ENCODE measurements at places on chromosomes 1 and 21.

GRCh38 chr1:204976646-204977045, 66.4 kb upstream of the CNTN2 start:
- no peak for DNase-seq

DNA sequence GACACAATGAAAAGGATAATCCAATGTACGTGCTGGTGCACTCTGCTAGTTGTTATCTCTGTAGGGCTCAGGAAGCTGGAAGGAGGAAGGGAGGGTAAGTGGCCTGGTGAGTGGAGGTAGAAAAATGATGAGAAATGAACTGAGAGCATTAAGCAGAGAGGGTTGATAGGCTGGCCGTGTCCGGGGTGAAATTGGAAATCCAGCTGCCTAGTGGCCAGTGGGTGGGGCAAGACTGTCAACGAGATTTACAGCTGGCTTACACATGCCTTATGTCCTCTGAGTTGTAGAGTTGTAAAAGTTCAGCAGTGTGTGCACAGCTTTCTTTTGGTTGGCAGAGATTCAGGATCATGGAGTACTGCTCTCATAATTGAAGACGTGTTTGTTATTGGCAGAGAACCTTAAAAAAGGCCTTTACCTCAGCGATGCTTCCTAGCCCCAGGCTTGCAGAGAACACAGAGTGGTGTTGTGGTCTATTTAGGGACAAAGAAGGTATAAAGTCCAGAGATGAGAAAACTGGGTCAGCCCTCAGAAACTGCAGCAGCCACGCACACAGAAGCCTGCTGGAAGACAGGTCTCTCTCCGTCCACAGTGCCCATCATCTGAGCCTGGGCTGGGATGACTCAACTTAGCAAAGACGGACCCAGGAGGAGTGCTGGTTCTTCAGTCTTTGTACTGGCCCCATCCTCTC, 132.4 kb downstream of the EDEM3 start:
- peak; percentile 94 for DNase-seq

GRCh38 chr1:157004806-157005205, 40.7 kb downstream of the ARHGEF11 start:
- peak; percentile 45 for DNase-seq

DNA sequence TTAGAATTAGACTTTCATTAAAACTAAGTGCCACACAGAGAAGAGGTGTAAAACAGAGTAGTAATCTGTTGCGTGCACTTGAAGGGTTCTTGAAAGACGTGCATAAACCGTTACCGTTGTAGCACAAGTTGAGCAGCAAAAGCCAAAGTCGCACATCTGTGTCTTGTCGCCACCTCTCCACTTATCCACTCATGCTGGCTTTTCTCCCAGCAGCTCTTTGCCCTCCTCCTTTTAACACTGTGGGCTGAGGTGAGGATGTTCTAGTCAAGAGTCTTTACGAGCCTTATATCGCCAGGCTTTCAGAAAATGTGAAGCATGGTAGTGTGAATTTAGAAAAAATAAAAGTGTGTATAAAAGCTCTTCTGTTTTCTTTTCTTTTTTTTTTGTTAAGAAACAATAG, 48.0 kb downstream of the NR5A2 start:
- DNase-seq: no peak

DNA sequence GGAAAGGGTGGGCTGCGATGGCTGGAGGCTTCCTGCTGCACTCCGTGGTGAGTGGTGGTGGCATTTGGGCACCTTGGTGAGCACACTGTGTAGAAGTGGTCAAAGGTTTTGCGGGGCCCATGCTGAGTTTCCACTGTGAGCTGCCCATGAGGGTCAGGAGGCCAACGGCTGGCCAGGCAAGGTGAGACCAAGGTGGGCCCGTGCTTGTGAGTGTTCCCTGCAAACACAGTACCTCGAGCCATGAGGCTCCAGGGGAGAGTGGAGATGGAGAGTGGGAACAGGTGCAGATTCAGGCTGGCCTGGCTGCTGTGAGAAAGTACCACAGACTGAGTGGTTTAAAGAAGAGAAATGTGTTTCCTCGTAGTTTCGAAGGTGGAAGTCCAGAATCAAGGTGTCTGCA, 40.8 kb downstream of the AJAP1 start:
- DNase-seq: no peak

- DNase-seq: no peak
Measured at GRCh38 chr1:151978922-151979321, 14.7 kb downstream of the S100A10 start.

DNA sequence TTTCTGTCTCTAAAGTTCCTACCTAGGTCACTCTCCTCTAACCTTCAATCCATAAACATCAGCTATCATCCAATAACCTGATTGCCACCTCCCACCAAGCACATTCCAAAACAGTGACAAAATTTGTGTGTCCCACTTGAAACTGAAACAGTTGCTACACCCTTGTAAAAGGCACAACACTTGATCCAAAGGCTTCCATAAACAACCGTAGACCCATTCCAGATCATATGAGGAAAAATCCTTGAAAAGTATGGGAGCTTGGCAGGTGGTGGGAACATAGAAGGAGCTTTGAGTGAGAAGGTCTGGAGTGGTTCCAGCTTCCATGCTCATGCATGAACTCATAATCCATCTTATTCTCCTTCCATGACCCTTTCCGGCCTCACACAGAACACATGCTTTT, 82.0 kb upstream of the ATP1A1 start:
- DNase-seq: no peak

DNA sequence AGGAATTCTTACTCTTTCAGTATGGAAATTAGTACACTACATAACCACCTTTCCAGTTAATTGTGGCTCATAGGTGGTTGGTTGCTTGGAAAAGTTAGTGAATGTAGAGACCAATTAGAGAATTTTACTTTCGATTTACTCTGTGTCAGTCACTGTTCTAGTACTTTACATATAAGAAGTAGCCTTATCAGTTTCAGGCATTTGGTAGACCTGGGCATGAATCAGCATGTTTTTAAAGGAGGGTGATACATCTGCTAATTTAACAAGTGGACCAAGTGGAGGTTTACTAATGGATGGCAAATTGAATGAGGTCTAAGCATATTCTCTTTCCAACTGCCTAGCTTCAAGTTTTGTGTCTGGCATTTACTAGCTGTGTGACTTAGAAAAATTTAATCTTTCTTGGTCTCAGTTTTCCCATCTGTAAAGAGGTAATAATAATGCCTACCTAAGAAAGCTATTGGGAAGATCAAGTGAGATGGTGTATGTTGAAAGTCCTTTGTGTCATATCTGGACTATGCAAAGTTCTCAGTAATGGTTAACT, 1158.6 kb downstream of the PLA2G4A start:
- DNase-seq: no peak

DNA sequence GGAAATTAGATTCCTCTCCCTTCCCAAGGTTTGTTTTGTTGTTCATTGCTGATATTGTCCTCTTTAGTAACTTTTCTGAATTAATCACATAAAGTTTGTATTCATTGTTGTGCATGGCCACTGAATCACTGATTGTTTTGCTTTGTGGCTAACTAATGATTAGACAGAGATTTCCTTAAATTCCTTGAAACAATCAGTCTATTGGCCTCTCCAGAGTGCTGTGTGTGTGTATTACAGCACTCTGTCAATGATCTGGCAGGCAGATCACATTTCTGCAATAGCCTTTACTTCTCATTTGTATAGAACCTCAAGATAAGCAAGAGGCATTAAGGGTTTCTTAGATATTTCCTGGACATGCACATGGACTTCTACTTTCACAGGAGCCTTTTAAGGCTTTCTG, 78.6 kb downstream of the DUSP10 start:
- DNase-seq: peak; percentile 48

DNA sequence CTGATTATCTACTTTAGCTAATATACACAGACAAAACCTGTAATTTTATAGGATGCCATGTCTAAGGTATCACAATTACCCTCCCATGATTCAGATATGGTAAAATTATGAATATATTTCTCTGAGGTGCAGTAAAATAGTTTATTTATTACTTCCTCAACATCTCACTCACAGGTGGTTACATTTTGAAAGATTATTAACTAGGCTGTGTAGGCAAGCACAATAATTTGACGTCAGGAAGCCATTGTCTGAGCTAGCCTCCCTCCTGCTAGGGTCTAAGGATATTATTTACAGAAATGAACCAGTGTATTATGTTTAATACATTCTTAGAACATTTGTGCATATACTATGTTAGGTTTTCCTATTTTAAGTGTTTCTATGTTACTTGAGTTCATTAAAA, 69.9 kb upstream of the ADGRL2 start:
- DNase-seq: no peak

- no peak for DNase-seq
Measured at GRCh38 chr1:159196543-159196942, 8.1 kb upstream of the ACKR1 start.

Data from AG10803 (cell line).